T-cell (primary cell): ENCODE measurements at places on chromosomes 2 and 18. TPM values are rescaled to one million over a fixed set of nuclear protein-coding genes. Genes with fewer than 3 reads are reported as not detected.

GRCh38 chr2:40103590-40103989 lies 324.5 kb upstream of the THUMPD2 start:
- H3K4me3 ChIP-seq: no peak overlapping the region
- H3K27ac ChIP-seq: no peak overlapping the region
- DNase-seq: no peak
- no peaks in the 10 kb centered on the region for H3K36me3 ChIP-seq
- no peaks in the 10 kb centered on the region for H3K27me3 ChIP-seq
- H3K4me1 ChIP-seq: no peaks in the 10 kb centered on the region

DNA sequence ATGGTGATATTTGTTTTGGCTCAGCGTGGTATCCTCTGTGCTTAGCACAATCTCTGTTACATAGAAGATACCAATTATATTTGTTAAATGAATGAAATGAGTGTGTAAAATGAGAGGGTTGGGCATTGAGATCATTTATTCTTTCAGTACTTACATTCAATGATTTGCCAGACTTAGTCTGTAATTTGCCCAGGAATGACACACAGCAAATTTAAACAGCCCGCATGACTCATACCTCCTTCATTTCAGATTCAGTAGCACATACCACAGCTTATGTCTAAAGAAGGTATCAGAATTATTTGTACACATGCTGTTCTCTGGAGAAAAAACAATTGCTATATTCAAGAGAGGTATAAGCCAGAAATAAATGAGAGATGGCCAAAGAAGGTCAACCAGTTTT lies 37.0 kb downstream of the KLHL14 start:
- no peaks in the 10 kb centered on the region for H3K27me3 ChIP-seq
- H3K36me3 ChIP-seq: no peaks in the 10 kb centered on the region
- H3K4me3 ChIP-seq: no peak overlapping the region
- no peaks in the 10 kb centered on the region for H3K4me1 ChIP-seq

DNA sequence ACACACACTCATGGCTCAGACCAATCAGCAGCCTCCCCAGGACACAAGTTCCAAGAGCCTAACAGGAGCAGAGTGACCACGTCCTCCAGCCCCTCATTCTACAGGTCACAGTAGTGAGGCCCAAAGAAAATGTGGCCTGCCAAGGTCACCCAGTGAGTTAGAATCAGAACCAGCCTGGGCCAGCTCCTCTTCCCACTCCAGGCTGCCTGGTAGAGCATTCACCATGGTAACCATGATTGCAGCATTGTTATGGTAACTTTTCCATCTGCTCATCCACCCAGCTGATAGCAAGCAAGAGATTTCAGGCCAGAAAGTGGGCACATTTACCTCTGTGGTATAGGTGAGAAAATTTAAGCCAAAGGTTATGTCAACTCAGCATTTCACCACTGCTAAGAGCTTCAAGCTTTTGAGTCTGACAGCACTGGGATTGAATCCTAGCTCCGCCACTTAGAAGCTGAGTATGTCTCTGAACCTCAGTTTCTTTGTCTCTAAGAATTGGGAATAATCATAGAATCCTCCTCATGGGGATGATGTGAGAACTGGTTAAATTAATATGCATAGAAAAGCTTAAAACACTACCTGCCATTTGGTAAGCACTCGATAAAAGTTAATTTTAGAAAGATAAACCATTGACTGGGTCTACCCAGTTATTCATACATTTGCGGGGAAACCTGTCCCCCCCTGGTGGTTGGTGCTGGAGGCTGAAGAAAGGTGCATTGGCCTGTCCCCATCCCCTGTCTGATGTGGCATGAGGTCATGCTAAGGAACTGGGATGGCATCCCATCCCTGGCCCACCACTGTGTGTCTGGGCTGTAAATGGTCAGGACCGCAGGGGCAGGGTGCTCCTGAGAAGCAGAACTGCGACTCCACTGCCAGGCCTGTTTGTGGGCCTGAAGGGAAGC lies 181.5 kb downstream of the KLHL29 start:
- H3K27me3 ChIP-seq: no peaks in the 10 kb centered on the region
- H3K36me3 ChIP-seq: no peaks in the 10 kb centered on the region
- no peaks in the 10 kb centered on the region for H3K4me1 ChIP-seq
- no peak overlapping the region for H3K4me3 ChIP-seq
- peak; percentile 22 for DNase-seq

DNA sequence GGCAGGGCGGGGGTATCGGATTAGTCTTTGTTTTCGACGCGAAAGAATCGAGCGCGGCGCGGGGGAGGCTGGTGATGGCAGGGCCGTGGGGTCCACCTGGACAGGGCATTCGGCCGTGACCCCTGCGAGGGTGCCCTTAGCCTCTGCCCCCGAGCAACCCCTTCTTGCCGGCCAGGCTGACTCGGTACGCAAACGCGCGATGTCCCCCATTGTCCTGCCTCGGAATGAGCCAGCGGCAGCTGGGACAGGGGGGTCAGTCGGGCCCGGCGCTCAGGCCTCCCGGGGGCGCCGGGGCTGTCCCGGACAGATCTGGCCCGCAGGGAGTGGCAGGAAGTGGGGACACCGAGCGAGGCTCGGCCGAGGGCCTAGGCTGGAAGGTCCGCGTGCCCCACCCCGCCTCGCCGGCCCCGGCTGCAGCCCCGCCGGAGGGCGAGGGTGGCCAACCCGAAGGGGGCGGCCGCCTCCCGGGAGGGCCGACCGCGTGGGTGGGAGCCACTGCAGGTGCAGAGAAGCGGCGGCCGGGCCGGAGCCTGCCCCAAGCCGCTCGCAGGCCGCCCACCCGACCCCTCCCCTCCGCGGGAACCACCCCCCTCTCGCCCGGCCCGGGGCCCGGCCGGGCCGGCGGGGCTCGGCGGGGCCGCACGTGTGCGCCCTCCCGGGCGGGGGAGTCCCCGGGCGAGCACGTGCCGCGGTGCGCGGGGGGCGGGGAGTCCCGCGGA lies at the start of gene TET3:
TSS of gene TET3 (plus strand) at position 708 of the 719 bp plus-strand sequence. CDS start 1,494 bp downstream, outside the sequence.
- peaks cover 79% of the 10 kb centered on the region for H3K4me1 ChIP-seq
- H3K27ac ChIP-seq: peak within 1 kb of the TSS; percentile 76
- H3K36me3 ChIP-seq: no peaks in the 10 kb centered on the region
- peak within 1 kb of the TSS; percentile 77 for H3K4me3 ChIP-seq
- peak; percentile 68 for DNase-seq

- H3K4me1 ChIP-seq: peaks cover 12% of the 10 kb centered on the region
- H3K36me3 ChIP-seq: no peaks in the 10 kb centered on the region
- H3K4me3 ChIP-seq: no peak overlapping the region
- no peak overlapping the region for H3K27ac ChIP-seq
Observed at GRCh38 chr2:27080140-27080469, 1.7 kb downstream of the EMILIN1 start.

DNA sequence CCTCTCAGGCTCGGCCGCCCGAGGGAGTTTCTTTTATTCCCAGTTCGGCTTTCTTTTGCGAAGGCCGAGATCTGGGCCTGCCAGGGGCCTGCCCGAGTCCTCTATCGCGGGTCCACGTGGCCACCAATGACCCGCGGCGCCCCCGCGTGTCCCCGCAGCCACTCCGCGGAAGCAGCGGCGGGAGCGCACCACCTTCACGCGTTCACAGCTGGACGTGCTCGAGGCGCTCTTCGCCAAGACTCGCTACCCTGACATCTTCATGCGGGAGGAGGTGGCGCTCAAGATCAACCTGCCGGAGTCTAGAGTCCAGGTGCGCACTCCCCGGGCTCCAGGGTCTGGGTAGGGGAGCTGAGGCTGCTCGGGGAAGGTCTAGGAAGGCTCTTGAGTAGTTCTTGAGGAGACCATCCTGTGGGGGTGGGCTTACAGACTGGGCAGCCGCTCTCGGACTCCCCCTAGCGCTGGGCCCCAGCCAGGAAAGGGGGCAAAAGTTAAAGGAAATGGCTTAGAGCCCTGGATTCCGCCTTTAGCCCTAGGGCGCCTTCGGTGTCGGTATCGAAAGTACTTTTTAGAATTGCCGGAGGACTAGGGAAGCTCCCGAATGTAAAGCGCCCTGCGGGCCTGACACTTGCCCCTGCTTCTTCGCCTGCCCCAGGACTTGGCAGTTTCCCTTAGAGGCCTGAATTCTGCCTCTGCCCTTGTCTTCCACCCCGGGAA lies 3.4 kb downstream of the OTX1 start:
- H3K36me3 ChIP-seq: no peaks in the 10 kb centered on the region
- H3K4me1 ChIP-seq: peaks cover 28% of the 10 kb centered on the region
- no peak for DNase-seq

- H3K27me3 ChIP-seq: no peaks in the 10 kb centered on the region
- no peak overlapping the region for H3K4me3 ChIP-seq
- DNase-seq: no peak
- no peak overlapping the region for H3K27ac ChIP-seq
Observed at GRCh38 chr2:196066291-196067087, 2.1 kb downstream of the DNAH7 start.

DNA sequence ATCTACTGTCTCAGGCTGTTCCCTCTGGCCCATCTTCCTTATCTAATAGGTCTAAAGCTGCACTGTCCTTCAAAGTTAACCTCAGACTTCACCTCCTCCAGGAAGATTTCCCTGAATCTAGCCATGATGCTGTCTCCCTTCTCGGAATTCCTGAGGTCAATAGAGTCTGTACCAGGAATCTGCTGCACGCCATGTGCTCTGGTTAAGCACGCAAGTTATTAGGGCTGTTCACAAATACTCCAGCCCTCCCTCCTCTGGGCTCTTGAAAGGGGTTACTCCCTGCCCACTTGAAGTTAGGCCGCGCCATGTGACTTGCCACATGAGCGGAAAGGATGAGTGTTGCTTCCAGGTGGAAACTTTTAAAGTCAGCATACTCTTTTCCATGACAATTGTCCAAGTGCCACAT lies 43.6 kb downstream of the MCFD2 start:
- H3K4me3 ChIP-seq: no peak overlapping the region
- DNase-seq: no peak
- no peak overlapping the region for H3K27ac ChIP-seq
- no peaks in the 10 kb centered on the region for H3K36me3 ChIP-seq
- H3K27me3 ChIP-seq: peaks cover 22% of the 10 kb centered on the region
- H3K4me1 ChIP-seq: no peaks in the 10 kb centered on the region

DNA sequence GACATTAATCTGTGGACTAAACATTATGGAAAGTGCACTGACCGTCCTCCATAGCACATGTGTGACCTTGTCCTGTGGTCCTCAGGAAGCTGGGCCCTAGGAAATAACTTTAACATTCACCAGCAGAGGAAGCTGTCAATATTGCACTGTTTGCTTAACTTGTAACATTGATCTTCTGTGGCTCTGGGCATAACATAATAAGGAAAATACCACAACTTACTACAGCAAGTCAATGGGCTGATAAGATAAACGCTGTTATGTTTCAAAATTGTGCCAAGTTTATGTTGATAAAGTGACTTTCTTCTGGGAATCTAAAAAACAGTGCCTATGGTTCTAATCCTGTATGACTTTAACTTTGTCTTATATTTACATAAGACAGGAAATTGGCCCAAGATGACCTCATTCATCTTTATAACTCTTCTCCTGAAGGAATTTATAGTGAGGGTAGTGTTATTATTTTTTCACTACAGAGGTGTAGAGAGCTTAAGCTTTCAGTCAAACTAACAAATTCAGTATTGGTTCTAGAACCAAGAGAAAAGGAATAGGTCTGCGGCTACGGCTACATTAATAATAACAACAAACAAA lies 113.7 kb upstream of the MAP4K3 start:
- H3K4me1 ChIP-seq: no peaks in the 10 kb centered on the region
- H3K36me3 ChIP-seq: no peaks in the 10 kb centered on the region
- no peak for DNase-seq
- H3K4me3 ChIP-seq: no peak overlapping the region
- H3K27me3 ChIP-seq: no peaks in the 10 kb centered on the region

GRCh38 chr2:118548880-118549488 lies 298.5 kb downstream of the EN1 start:
- no peak overlapping the region for H3K27ac ChIP-seq
- no peak for DNase-seq
- no peak overlapping the region for H3K4me3 ChIP-seq
- H3K27me3 ChIP-seq: no peaks in the 10 kb centered on the region

DNA sequence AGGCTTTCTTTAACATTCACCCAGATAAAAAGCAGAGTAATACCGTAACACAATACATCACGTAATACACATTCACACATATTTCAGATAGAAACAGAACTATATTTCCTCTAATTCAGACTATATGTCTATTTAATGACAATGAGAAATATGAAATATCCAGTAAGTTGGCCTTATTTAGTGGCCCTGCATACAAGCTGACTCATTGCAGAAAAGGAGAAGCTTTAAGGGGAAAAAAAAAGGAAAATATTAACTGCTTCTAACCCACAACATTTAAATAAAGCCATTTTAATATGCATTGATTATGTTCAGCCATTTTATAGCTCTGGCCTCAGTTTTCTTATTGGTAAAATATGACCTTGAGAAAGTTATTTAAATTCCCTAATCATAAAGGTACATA lies 94.8 kb downstream of the PPP1R1C start:
- no peak overlapping the region for H3K27ac ChIP-seq
- H3K4me1 ChIP-seq: no peaks in the 10 kb centered on the region
- peaks cover 4% of the 10 kb centered on the region for H3K27me3 ChIP-seq

- peaks cover 19% of the 10 kb centered on the region for H3K4me1 ChIP-seq
- DNase-seq: peak; percentile 31
- H3K4me3 ChIP-seq: peak overlapping the region; percentile 52
- H3K27me3 ChIP-seq: no peaks in the 10 kb centered on the region
- no peak overlapping the region for H3K27ac ChIP-seq
Observed at GRCh38 chr2:169828141-169828811, 1.0 kb downstream of the UBR3 start.

DNA sequence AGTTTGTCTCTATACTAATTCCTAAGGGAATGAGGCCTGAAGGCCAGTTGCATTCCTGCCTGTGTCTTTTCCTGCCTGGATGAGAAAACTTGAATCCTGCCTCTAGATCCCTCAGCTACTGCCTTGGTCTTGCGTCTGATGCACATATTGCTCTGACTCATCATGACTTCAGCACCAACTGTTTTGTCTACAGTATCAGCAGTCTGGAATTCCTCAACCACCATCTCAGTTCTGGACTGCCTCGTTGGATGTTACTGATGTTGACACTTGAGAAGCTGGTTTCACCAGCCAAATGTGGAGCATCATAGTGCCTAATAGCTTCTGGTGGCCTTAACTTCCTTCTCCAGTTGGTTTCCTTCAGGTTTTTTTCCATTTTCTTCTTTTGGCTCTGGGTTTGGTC lies 211.0 kb downstream of the CTNNA2 start:
- no peaks in the 10 kb centered on the region for H3K4me1 ChIP-seq
- no peak overlapping the region for H3K4me3 ChIP-seq
- H3K27ac ChIP-seq: no peak overlapping the region
- no peak for DNase-seq
- H3K27me3 ChIP-seq: no peaks in the 10 kb centered on the region
- H3K36me3 ChIP-seq: no peaks in the 10 kb centered on the region

- H3K27ac ChIP-seq: no peak overlapping the region
- no peaks in the 10 kb centered on the region for H3K4me1 ChIP-seq
- H3K27me3 ChIP-seq: peaks cover 3% of the 10 kb centered on the region
- H3K4me3 ChIP-seq: no peak overlapping the region
Observed at GRCh38 chr18:59996370-59996966, 96.7 kb downstream of the PMAIP1 start.

The TCF4 gene
- 2.6 TPM for total RNA-seq

The FAM124B gene
- total RNA-seq: 1.2 TPM

The PID1 gene
- not detected for total RNA-seq

The ABCB11 gene
- not detected for total RNA-seq

The LRRC30 gene
- total RNA-seq: not detected

The C2orf66 gene
- total RNA-seq: not detected

The SLC40A1 gene
- 24.6 TPM for total RNA-seq

The ST6GAL2 gene
- total RNA-seq: 2.4 TPM

The MERTK gene
- total RNA-seq: 0.30 TPM

The TEX44 gene
- total RNA-seq: not detected
